Hematopoietic multipotent progenitor cell treated with erythropoietin and hydrocortisone succinate and interleukin-3 and kit ligand, for 15 days (in vitro differentiated cells): ENCODE measurements at places on chromosomes 6 and 20.

DNA sequence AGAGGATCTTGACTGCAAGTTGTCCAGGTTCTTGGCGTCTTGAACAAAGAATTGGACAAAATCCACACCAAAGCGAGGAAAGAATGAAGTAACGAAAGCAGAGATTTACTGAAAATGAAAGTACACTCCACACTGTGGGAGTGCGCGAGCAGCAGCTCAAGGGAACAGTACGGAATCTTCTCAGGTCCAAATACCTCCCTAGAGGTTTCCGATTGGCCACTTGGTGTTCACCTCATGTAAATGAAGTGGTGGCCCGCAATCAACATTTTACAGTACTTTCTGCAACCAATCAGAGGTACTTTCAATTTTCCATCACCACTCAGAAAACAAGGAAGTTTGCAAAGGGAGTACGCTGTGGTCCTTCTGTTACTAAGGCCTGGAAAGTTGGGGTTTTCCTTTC is 122.4 kb downstream of the PTPRK start:
- no peak for DNase-seq

- no peak for DNase-seq
These were observed 24.5 kb downstream of the GZF1 start for GRCh38 chr20:23386304-23387117.

- DNase-seq: no peak
These were observed 6.9 kb downstream of the TGM6 start for GRCh38 chr20:2387580-2387979.

DNA sequence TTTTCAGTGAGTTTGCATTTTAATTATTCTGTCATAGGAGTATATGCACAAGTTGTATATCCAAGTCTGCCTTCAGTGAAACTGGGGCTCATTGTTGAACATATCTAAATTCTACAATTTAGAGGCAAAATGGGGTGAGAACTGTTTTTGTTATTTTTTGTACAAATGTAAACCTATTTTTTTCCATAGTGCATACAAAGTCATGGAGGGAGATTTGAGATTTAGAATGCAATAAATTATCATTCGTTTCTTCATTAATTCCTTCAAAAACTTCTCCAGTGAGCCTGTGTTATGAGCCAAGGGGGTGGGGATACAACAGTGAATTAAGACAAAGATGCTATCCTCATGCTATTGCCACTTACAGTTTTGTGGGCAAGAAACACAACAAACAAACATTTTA is 29.8 kb upstream of the RHAG start:
- no peak for DNase-seq

DNA sequence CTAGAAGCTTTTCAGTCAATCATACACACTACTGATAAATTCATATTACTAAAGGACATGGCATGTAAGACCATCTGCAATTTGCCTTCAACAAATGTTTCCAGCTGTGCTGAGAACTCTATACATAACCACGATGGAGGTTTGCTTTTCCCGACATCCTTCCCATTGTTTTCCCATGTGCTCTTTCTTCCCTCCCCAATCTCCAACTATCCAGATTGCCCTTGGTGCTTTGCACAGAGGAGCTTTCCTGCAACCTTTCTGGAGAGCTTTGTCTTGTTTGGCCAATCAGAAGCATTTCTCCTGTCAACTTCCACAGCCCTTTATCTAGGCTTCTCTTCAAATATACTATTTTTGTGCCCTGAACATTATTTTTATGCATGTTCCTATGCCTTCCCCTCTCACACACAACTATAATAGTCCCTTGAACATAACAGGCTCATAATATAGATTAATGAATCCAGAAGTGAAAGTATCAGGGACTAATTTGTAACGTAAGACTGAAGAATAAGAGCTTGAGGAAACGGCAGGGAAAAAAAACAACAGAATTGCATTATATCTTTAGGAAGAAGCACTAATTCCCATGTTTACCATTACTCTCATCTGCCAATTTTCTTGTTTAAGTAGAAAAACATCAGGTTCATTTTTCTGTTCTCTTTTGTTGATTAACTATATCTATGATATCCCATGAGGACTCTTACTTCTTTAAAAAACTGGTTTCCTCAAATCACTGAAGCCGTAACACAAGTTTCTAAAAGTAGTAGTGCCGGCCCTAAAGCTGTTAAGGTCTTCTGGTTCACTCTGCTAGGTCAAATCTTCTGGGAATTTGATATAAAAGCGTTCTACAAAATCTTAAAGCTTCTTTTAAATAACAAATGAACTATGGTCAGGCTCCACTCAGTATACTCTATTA is 20.1 kb downstream of the SMLR1 start:
- no peak for DNase-seq

- DNase-seq: no peak
These were observed 30.6 kb downstream of the MTHFD1L start for GRCh38 chr6:150895928-150896632.

DNA sequence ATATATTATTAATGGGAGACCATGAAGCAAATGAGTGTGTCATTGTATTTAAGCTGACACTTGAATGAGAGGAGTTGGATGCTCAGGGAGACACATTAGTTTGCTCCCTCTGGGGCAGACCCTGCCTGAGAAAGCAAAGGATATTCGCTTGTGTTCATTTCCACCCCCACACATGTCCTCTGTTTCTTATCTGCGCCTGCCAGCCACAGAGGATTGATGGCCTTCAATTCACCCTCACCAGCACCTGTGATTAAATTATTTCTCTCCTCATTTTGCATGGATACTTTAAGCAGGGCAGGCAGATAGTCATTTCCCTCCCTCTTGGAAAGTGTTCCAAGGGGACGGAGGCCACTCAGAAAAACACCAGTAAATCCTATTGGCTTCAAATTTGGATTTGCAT is 185.2 kb upstream of the GMDS start:
- no peak for DNase-seq

GRCh38 chr6:142946924-142947713 is 2.1 kb upstream of the HIVEP2 start:
- DNase-seq: no peak

- DNase-seq: no peak
These were observed 10.5 kb upstream of the DEFB128 start for GRCh38 chr20:199996-200395.

- no peak for DNase-seq
These were observed 136.3 kb downstream of the ADGRB3 start for GRCh38 chr6:68771426-68771825.

DNA sequence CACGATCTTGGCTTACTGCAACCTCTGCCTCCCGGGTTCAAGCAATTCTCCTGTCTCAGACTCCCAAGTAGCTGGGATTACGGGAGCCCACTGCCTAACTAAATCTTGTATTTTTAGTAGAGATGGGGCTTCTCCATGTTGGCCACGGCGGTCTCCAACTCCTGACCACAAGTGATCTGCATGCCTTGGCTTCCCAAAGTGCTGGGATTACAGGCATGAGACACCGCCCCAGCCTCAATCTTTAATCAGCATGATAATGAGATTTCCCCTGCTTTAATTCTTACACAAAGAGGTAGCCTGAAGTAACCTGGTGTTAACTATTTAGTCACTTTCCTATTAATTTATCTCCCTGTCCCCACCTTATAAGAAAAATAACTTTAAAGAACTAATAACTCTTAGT is 31.3 kb upstream of the TRDN start:
- DNase-seq: no peak

DNA sequence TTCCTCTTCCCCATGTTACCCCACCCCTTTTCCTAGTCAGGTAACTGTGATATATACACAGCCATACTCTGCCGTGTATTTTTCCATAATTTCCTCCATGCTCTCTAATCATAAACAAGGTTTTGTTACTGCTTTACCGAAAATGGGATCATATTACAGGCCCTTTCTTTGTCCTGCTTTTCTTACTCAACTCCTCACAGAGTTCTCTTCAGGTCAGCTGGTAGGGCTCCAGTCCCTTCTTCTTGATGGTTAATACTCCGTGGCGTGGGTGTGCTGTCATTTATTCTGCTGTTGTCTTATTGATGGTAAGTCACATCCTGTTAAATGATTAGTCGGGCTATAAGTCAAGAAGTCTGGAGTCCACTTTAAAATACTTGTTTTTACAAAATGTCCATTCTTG is 24.9 kb upstream of the PI16 start:
- DNase-seq: no peak

DNA sequence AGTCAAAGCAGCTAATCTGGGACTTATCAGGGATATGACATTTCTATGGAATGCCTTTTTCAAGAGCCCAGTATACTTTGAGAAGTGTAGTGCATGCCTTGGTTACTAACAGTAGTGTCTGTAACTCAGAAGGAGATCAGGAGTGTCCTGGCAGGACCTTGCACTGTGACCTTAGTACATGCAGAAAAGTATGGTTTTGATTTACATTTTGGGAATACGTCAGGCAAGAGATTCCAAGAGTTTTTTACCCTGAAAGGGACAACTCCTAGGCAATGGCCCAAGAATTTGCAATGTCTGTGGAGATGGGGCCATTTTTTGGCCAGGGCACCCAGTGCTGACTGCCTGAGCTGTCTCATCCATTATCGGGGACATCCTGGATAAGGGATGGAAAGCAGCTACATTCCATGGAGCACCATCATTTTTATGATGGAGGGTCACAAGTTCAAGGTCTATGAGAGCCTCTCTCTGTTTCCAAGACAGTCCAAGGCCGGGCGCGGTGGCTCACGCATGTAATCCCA is 80.2 kb downstream of the FAM50B start:
- DNase-seq: no peak

GRCh38 chr20:62822788-62823651 is 6.2 kb downstream of the COL9A3 start:
- DNase-seq: peak; percentile 65

GRCh38 chr6:151021896-151022295 is 156.4 kb downstream of the MTHFD1L start:
- no peak for DNase-seq

- no peak for DNase-seq
These were observed 182.8 kb downstream of the SMOC2 start for GRCh38 chr6:168623736-168624135.

DNA sequence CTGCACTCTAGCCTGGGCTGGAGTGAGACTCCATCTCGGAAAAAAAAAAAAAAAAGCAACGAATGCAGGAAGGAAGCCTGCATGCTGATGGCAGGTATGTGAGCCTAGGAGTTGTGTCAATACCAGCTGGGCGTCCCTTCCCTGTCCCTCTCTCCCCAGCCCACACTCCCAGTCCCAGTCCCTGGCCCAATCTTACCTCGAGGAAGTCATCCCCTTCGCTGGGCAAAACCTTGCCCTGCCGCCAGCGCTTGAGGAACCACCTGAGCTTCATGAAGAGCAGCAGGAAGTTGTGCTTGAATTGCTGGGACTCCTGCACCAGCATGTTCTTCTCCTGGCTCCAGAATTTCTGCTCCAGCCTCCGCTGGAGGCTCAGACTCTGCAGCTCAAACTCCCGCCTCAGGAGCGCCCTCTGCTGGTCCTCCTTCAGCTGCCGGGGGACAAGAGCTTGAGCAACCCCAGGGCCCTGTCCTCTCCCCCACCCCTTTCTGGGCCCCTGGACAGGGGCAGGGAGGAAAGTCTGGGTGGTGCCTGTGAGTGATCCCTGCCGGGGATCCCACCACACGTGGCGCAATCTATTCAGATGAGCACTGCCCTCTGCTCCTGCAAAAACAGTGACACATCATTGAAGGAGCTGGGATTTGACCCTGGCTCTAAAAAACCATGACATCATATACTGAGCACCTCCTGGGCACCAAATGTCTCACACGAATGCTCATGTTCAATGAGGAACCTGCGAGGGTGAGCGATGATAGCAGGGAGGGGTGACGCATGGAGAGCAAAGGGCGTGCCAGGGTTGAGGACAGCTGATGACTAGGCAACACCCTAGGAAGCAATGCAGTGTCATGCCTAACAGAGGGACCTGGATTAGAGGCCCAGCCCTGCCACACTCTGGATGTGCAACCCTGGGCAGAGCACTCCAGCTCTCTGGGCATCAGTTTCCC is 35.0 kb upstream of the DSN1 start:
- peak; percentile 97 for DNase-seq

GRCh38 chr6:138162955-138163575 is 1.3 kb downstream of the ARFGEF3 start:
- no peak for DNase-seq

DNA sequence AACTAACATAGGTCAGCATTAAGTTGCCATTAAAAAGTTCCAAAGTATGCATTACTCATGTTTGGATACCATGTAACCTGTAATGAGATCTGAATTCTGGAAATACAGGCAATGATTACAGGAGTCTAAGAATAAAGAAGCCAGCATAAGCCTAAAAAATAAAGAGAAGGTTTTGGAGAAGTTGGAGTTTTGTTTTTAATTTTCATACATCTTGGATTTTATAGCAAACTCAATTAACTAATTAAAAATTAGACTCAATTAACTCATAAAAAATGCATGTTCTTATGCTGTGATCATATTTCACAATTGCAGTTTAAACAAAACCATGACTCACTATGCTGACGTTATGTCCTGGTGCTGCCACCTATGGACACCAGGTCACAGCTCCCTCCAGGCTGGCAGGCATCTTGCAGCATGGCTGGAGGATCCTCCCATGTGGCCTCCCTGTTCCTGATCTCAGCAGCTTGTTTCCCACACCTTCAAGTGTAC is 648.8 kb upstream of the AGPAT4 start:
- no peak for DNase-seq

- no peak for DNase-seq
These were observed 56.6 kb downstream of the BPIFB1 start for GRCh38 chr20:33339515-33340058.

DNA sequence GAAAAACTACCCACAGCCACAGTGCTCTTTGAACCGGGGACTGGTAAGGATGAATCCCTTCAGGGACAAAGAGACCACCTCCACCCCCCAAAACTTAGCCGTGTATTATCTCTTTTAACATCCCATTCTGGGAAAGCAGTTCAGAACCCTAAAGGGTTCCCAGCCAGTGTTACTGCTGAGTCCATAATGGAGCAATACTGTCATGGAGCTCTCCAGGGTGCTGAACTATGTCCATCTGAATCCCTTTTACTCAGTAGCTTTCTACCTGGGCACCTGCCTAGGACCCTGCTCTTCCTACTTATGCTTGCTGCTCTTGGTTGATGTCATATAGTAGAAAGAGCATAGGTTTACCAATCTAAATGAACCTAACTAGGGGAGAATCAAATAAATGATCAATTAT is 22.3 kb upstream of the SAYSD1 start:
- DNase-seq: peak; percentile 23

DNA sequence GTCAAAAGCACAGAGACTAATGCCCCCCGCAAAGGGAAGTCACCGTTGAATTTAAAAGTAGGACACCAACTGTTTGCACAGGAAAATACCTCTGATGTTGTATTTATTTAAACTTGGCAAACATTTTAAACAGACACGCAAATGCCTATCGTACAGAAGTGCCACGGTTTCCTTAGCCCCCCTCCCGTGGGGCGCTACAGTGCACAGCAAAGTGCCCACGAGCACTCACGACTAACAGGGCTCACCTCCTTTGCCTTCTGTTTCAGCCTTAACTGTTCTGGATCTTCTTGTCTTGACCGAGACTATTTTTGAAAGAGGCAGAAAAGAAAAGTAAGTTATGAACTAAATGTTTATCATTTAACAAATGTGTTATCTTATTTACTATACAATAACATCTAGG is 67.8 kb downstream of the TAF4 start:
- DNase-seq: no peak
